Naive thymus-derived CD8-positive, alpha-beta T cell (primary cell): ENCODE measurements at places on chromosomes 11 and 22.

- no peaks in the 10 kb centered on the region for H3K36me3 ChIP-seq
- H3K27me3 ChIP-seq: peaks cover 2% of the 10 kb centered on the region
- H3K27ac ChIP-seq: no peak overlapping the region
- no peaks in the 10 kb centered on the region for H3K4me1 ChIP-seq
- DNase-seq: no peak
- no peak overlapping the region for H3K4me3 ChIP-seq
Observed at GRCh38 chr11:31957674-31958073, 133.2 kb upstream of the RCN1 start.

DNA sequence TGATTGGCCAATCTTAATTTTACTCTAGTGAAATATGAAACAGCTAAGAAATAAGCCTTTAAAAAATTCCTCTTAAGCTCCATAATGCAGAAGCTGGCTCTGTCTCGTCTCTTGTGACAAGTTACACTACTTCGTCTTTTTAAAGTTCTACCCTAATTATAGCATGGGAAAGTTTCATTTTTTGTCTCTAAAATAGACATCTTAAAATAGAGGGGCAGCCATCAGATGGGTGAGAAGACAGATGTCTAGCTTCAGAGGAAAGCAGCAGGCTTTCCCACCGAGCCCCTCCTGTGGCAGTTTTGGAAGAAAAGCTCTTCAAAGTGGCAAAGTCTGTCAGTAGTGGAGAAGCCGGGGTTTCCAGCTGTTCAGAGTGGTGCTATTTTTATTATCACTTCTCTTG is 39.5 kb downstream of the XRRA1 start:
- no peak overlapping the region for H3K4me3 ChIP-seq
- no peak for DNase-seq
- H3K4me1 ChIP-seq: peaks cover 10% of the 10 kb centered on the region
- no peaks in the 10 kb centered on the region for H3K36me3 ChIP-seq
- H3K27me3 ChIP-seq: no peaks in the 10 kb centered on the region

GRCh38 chr11:8723711-8724110 is 41.1 kb downstream of the RPL27A start:
- H3K27ac ChIP-seq: no peak overlapping the region
- no peaks in the 10 kb centered on the region for H3K4me1 ChIP-seq
- no peak for DNase-seq
- H3K36me3 ChIP-seq: no peaks in the 10 kb centered on the region
- H3K4me3 ChIP-seq: no peak overlapping the region
- peaks cover 8% of the 10 kb centered on the region for H3K27me3 ChIP-seq

GRCh38 chr22:45919504-45920286 is 57.3 kb downstream of the WNT7B start:
- H3K4me1 ChIP-seq: no peaks in the 10 kb centered on the region
- H3K4me3 ChIP-seq: no peak overlapping the region
- peaks cover 7% of the 10 kb centered on the region for H3K27me3 ChIP-seq
- no peaks in the 10 kb centered on the region for H3K36me3 ChIP-seq
- no peak overlapping the region for H3K27ac ChIP-seq

DNA sequence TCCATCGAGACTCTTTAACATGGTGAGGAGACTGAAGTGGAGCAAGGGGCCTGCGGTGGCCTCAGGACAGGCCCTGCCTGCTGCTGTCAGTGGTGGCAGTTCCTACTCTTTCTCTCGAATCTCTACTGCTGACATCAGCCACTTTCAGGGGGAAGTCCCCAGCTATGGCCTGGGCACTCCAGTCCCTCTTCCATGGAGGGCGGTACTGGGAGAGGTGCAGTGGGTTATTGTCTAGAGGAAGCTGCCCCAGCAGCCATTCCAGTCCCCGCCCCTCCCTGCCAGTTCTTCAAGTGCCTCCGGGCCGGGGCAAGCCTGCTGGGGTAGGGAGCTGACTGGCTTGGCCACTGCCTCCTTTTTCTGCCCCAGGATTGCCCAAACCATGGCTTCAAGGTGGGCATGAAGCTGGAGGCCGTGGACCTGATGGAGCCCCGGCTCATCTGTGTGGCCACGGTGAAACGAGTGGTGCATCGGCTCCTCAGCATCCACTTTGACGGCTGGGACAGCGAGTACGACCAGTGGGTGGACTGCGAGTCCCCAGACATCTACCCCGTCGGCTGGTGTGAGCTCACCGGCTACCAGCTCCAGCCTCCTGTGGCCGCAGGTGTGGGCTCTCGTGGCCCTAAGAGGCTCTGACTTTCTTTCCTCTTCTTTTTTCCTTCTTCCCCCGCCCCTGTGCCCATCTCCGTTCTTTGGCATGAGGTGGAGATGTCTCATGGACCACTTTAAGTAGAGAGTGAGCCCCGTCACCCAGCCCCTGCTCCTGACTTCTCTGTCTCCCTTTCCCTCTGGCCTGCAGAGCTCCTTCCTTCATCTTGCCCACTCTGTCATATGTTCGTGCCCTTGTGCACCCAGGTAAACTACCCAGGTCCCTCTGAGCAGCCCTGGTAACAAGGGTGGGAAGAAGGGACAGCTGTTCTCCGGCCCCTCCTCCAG is 13.7 kb downstream of the CHADL start:
- H3K27me3 ChIP-seq: no peaks in the 10 kb centered on the region
- H3K4me1 ChIP-seq: no peaks in the 10 kb centered on the region
- no peak overlapping the region for H3K4me3 ChIP-seq
- no peaks in the 10 kb centered on the region for H3K36me3 ChIP-seq
- DNase-seq: no peak

DNA sequence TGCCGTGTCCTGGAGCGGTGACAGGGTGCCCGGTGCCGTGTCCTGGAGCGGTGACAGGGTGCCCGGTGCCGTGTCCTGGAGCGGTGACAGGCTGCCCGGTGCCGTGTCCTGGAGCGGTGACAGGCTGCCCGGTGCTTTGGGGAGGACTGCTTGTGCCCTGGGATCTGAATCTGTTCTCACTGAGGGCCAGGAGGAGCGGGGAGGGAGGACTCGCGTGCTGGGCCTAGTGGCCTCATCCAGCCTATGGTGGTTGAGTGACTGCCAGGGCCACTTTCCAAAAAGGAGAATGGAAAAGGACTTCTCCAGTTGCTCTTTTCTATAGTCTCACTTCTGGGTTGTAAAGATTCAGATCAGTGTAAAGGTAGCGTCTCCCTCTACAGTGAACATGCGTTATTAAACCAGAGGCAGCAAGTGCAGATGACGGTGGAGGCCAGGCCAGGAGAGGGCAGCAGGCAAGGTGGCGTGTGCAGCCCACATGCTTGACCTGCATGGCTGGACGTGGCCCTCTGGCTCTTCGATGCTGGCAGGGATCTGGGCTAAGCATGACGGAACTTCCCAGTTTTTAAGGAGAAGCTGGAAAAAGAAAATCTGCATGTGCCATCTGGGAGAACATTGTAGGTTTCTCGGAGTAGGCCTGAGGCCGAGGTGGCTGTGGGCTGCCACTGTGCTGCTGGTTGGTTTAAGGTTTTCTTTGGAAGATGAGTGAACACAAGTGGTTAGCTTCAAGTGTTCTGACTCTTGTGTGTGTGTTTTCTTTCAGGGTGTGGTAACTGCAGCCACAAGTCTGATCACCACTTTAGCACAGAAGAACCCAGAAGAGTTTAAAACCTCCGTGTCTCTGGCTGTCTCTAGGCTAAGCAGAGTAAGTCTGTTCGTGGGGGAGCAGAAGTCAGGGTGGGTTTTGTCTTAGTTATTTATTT is 55.0 kb downstream of the AP2A2 start:
- H3K4me3 ChIP-seq: no peak overlapping the region
- peaks cover 6% of the 10 kb centered on the region for H3K36me3 ChIP-seq
- no peaks in the 10 kb centered on the region for H3K27me3 ChIP-seq
- H3K4me1 ChIP-seq: peaks cover 19% of the 10 kb centered on the region
- H3K27ac ChIP-seq: peak overlapping the region; percentile 13

- peaks cover 21% of the 10 kb centered on the region for H3K4me1 ChIP-seq
- DNase-seq: no peak
- H3K27ac ChIP-seq: peak overlapping the region; percentile 3
- H3K27me3 ChIP-seq: no peaks in the 10 kb centered on the region
Observed at GRCh38 chr11:44606472-44606871, 41.0 kb downstream of the CD82 start.

DNA sequence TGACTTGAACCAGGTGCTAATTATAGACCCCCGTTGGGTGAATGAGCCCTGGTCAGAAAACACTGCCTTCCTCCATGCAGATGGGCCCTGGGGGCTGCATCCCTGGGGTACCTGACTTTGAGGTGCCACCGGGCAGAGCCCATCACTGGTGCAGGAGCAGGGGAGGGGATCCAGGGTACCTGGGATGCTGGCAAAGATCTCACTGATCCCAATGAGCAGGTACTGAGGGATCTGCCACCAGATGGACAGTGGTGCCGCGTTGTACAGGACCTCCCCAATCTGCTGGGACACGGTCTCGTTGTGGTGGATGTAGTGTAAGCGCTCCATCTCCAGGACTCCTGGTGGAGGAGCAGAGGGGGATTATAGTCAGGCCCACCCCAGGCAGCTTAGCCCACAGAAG is 12.7 kb downstream of the SLC15A3 start:
- DNase-seq: no peak
- H3K27me3 ChIP-seq: no peaks in the 10 kb centered on the region
- H3K4me1 ChIP-seq: peaks cover 8% of the 10 kb centered on the region
- no peak overlapping the region for H3K27ac ChIP-seq
- peaks cover 33% of the 10 kb centered on the region for H3K36me3 ChIP-seq

GRCh38 chr22:50687829-50688228 is 15.2 kb downstream of the SHANK3 start:
- no peak for DNase-seq
- H3K4me3 ChIP-seq: no peak overlapping the region
- H3K4me1 ChIP-seq: peaks cover 5% of the 10 kb centered on the region
- no peak overlapping the region for H3K27ac ChIP-seq
- no peaks in the 10 kb centered on the region for H3K36me3 ChIP-seq

DNA sequence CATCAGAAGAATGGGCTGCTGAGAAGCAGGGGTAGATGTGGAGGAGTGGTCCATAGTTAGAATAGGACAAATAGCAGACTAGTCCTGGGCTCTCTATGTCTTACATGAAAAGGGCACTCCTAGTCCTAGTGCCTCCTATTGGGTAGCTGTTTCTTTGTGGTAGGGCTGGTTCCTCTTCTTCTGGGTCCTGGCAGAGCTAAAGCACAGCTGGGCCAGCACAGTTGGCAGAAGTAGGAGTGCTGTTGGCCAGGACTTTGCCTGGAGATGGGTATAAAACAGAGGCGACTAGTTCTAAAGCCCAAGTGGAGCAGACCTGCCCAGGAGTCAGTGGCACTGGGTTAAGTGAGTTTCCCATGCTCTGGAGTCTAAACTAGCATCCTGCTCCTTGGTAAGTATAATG is 55.2 kb downstream of the PPFIBP2 start:
- no peak overlapping the region for H3K27ac ChIP-seq
- DNase-seq: no peak
- H3K36me3 ChIP-seq: peaks cover 25% of the 10 kb centered on the region
- no peaks in the 10 kb centered on the region for H3K4me1 ChIP-seq
- H3K4me3 ChIP-seq: no peak overlapping the region

GRCh38 chr22:45785458-45785857 is 113.8 kb downstream of the ATXN10 start:
- no peak overlapping the region for H3K4me3 ChIP-seq
- no peaks in the 10 kb centered on the region for H3K27me3 ChIP-seq
- no peak for DNase-seq
- H3K27ac ChIP-seq: no peak overlapping the region
- no peaks in the 10 kb centered on the region for H3K4me1 ChIP-seq
- H3K36me3 ChIP-seq: peaks cover 22% of the 10 kb centered on the region

DNA sequence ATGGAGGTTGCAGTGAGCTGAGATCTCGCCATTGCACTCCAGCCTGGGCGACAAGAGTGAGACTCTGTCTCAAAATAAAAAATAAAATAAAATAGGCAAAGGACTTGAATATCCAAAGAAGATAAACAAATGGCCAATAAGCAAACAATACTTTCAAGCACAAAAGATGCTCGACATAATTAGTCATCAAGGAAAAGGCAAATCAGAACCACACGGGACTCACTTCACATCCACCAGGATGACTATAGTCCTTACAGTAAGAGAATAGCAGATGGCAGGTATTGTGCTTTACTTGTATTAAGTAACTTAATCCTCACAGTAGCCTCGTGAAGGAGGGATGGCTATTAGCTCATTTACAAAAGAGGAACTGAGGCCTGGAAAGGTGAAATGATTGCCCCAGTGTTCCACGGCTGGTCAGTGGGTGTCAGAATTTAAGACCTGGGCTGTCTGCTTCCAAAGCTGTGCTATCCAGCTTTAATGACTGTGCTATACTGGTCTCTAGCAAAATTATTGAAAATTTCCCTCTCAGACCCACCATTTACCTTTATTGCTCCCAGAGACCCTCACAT is 40.2 kb upstream of the RBFOX2 start:
- no peaks in the 10 kb centered on the region for H3K27me3 ChIP-seq
- H3K4me1 ChIP-seq: peaks cover 10% of the 10 kb centered on the region
- H3K36me3 ChIP-seq: no peaks in the 10 kb centered on the region
- no peak overlapping the region for H3K27ac ChIP-seq
- no peak overlapping the region for H3K4me3 ChIP-seq

GRCh38 chr11:79488286-79488685 is 47.5 kb upstream of the TENM4 start:
- H3K36me3 ChIP-seq: no peaks in the 10 kb centered on the region

DNA sequence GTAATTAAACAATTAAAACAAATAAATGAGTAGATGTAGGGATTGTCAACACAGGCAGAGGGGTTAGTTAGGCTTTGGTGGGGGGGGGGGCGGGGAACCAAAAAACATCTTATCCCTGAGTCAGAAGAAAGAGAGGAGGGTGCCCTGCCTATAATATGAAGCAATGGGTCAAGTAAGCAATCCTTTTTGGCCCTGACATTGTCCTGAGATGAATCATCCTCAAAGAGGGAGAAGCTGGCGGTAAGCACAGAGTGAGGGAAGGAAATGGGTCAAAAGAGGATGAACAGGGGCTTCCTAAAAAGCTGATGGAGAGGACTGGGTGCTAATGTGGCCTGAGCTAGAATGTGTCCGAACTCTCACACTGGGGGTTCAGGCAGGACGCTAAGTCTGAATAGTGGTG is 4.7 kb downstream of the OLFML1 start:
- no peak overlapping the region for H3K4me3 ChIP-seq

- H3K27me3 ChIP-seq: peaks cover 20% of the 10 kb centered on the region
- no peak for DNase-seq
- H3K36me3 ChIP-seq: no peaks in the 10 kb centered on the region
- no peak overlapping the region for H3K4me3 ChIP-seq
Observed at GRCh38 chr11:86639137-86639536, 33.3 kb downstream of the ME3 start.

- DNase-seq: no peak
- no peaks in the 10 kb centered on the region for H3K4me1 ChIP-seq
- H3K36me3 ChIP-seq: no peaks in the 10 kb centered on the region
- H3K27ac ChIP-seq: no peak overlapping the region
- H3K4me3 ChIP-seq: no peak overlapping the region
- H3K27me3 ChIP-seq: peaks cover 8% of the 10 kb centered on the region
Observed at GRCh38 chr11:122235615-122236014, 119.6 kb upstream of the BLID start.

GRCh38 chr11:93017821-93018690 is 48.6 kb downstream of the MTNR1B start:
- no peak overlapping the region for H3K4me3 ChIP-seq
- peaks cover 5% of the 10 kb centered on the region for H3K27me3 ChIP-seq
- no peaks in the 10 kb centered on the region for H3K4me1 ChIP-seq
- no peaks in the 10 kb centered on the region for H3K36me3 ChIP-seq

DNA sequence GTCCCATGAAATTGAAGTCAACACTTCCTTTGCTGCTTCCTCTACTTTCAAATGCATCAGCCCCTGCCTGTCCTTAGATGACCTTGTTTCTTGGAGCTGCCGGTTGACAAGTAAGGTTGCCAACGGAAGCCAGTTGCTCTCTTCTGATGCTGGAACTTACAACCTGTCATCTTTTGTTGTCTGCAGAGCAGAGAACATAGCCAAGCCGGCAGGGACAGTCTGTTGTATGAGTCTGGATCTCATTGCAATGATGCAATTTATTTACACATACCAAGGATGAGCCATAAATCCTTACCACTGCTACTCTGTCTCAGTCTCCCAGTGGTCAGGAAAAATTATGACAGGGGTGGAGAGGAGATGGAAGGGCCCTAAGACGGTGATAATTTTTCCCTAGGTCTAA is 151.4 kb downstream of the BLID start:
- DNase-seq: no peak
- H3K36me3 ChIP-seq: no peaks in the 10 kb centered on the region
- H3K27ac ChIP-seq: no peak overlapping the region
